ENCODE measurements at places on chromosomes 3 and 15.

GRCh38 chr15:40062816-40063562 is 24.0 kb upstream of the SRP14 start:
- DNase-seq = no peak

DNA sequence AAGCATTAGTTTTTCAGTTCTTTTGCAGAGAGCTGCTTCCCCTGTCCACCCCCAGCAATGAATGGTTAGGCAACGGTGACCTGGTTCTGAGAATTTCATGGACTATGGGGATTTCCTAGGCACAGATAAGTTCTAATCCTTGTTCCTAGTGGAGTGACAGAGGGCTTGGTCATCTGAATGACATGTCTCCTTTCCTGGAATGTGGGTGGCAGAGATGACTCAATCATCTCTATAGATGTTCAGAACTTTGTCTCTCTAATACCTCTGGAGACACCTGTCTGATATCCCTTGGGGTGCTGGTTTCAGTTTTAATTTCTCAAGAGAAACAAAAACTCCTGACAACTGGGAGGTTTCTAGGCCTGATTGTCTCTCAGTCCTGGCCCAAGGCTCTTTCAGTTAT is 10.4 kb downstream of the PLA2G4E start:
- no peak for DNase-seq

DNA sequence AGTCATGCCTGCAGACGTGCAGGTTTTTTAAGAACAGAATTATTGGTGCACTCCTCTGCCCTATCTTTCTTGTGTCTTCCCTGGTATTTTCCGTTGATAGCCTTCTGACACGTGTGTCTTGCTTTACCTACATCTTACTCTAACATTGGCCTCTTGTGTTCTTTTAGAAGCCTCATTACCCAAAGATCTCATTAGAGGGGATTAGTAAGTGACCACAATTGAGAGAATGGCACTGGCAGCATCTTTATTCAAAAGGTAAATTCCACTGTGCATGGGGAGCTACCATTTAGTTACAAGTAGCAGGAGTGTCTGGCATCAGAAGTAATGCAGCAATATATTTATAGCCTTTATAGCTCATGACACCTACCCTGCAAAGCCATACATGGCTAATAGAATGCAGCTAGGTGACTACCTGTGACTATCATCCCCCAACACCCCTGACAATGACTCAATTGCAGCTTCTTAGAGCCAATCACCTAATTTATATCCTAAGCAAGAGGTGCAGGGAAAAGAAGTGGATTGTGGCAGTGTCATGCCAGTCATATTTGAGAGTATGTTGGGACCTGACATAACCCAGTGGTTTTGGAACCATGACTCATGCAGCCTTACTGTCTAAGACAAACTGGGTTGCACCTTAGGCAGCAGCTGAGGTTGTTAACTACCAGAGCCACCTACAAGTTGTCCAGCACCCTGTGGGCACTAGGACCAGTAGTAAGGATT is 164.8 kb downstream of the GRM7 start:
- DNase-seq = no peak

- no peak for DNase-seq
Observed at GRCh38 chr3:172222478-172223071, 183.2 kb downstream of the FNDC3B start.

DNA sequence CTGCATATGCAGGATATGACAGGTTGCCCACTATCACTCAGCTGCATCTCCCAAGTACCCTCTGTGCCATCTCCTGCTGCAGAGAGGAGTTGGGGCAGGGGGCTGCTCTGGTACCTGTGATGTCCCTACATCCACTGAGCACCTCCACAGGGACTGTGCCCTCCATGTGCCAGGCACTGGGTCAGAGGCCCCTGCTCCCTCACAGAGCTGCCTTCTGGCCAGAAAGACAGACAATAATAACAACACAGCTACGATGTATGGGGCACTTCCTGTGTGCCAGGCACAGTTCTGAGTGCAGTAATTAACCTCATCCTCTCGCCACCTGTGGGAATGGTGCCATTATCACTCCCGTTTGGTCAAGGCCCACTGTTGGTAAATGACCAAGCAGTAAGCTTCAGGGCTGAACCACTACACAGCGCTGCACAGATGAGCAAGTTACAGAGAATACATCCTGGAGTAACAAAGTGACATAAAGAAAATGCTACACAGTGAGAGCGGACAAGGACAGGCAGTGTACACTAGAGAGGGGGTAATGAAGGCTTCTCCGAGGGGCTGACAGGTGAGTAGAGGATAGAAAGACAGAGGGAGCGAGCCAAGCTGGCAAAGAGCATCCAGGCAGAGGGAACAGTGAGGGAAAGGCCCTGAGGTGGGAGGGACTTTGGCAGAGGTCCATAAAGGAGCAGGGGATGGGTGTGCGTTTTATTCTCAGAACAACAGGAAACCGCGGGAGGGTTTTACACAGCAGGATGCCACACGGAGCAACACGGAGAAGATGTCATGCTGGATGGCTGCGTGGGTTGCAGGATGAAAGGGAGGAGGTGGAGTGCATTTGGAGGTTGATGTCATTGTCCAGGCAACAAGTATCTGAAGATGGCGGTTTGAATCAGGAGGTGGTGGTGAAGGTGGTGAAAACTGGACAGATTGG is 13.6 kb downstream of the WNT7A start:
- DNase-seq = peak; percentile 15

DNA sequence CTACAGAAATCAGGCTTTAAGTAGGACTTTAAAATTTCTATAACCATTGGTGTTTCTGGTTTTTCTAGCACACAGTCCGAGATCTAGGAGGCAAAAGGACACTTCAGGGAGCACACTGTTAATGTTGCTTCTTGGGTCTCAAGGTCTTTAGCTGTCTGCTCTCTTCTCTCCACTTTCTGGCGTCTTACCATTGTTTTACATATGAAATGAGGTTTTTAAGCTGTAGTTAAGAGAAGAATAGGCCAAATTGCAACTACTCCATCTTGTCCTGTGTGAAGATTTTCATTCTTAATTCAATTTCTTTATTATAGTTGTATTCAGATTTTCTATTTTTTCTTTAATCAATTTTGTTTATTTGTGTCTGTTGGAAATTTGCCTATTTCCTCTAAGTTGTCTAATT is 151.4 kb downstream of the WNT7A start:
- no peak for DNase-seq

GRCh38 chr3:184639351-184639750 is 72.5 kb downstream of the MAGEF1 start:
- no peak for DNase-seq

DNA sequence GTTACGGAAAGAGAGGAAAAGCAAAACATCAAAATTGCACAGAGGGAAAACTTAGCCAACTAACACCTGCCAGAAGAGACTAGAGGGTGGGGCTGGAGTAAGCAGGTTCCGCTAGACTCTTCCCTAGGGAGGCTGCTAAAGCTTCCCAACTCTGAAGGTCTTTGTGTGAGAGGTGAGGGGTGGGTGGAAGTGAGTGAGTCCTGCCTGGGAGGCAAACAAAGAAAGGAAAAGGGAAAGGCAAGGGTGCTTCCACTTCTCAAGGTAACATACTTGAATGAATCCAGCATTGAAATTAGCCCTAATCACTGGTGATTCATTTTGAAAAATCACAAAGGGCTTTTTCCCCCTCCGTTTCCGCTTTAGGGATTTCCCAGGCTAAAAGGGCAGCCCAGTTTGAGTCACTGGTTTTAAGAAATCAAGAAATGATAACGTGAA is 220.5 kb upstream of the ADAMTS9 start:
- no peak for DNase-seq

- no peak for DNase-seq
Observed at GRCh38 chr15:38145651-38146111, 107.0 kb upstream of the SPRED1 start.

DNA sequence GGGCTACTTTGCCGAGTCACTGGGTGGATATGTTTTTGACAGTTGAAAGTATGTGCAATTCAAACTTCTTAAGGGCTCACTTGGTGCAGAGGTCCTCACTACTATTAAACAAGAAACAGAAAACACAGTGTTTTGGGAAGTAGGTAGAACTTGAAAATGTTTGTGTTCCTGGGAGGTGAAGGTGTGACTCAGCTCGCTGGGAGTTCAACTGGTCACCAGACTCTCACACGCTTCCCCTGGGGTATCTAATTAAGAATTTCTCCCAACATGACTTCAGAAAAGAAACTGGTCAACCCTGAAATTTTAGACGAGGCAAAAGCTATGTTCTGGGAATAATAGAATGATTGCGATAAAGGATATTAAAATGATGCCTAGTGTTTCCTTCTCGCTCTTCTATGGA is 1039.8 kb upstream of the SEMA6D start:
- no peak for DNase-seq

- no peak for DNase-seq
Observed at GRCh38 chr3:151228666-151229040, 25.6 kb upstream of the GPR171 start.

GRCh38 chr3:59406943-59407342 is 357.1 kb upstream of the CFAP20DC start:
- DNase-seq = no peak

- no peak for DNase-seq
Observed at GRCh38 chr3:153614140-153614539, 452.1 kb downstream of the RAP2B start.

DNA sequence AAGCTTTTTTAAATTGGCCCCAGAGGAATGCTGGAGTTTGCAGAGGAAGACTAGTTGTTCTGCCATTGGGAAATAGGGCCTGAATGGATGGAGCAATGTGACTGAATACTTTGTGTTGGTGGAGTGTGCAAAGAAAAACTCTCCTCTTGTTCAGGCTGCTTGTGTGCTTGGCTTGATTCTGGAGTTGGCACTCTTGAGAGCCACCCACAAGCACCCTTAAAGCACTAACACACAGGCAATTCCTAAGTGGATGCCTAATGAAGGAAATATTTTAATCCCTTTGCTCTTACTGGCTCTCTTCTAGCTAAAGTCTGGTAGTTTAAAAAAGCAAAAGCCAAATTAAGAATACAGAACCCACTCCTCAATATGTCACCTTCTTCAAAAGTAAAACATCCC is 304.4 kb upstream of the C2CD4B start:
- no peak for DNase-seq

DNA sequence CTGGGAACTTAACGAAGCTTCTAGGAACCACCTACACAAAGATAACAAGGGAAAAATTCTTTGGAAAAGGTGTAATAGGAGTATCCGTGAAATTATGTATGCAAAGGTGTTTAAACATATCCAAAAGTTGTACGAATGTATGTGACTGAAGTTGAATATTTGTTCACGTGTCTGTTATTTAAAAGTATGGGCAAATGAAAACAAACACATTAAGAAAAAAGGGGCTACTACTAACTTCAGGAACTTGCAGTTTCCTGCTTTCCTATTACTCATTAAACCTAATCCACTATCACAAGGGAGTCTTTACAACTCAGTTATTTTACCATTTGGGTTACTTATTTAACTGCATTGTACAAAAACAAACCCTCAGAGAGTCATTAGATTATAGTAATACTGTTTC is 33.9 kb upstream of the GRAMD1C start:
- DNase-seq = no peak

- no peak for DNase-seq
Observed at GRCh38 chr15:89364741-89365450, 30.3 kb upstream of the POLG start.

GRCh38 chr3:156158656-156159295 is 38.4 kb downstream of the KCNAB1 start:
- DNase-seq = no peak
